AG04450 (cell line): ENCODE measurements at places on chromosomes 11 and 22.

GRCh38 chr11:131465746-131466145, 95.3 kb downstream of the NTM start:
- no peak for DNase-seq

GRCh38 chr11:63564056-63564774, 1.0 kb upstream of the PLAAT2 start:
- no peak for DNase-seq

GRCh38 chr22:39545386-39546365, 13.1 kb upstream of the RPS19BP1 start:
- no peak for DNase-seq

DNA sequence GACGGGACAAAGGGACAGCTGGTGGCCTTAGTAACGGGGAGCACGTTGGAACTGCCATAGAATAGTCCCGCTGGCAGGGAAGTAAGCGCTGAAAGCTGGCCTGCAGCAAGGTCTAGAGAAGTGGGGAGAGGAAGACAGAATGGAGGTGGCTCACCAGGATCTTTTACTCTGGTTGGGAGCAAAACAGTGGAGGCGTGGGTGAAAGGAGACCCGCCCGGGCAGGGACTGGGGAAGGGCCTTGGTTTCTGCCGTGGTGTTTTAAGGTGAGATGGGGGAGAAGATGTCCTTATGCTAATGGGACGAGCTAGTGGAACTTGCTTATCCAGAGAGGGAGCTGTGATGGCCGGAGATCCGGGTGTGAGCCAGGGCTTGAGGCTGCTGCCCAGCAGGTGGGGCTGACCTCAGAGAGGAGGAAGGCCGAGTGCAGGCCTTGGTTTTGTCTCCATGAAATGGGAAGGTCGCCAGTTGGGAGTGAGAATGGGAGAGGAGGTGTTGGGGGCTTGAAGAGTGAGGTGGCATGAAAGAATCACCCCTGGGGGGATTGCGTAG, 56.4 kb upstream of the CTTN start:
- DNase-seq: no peak

- no peak for DNase-seq
Observed at GRCh38 chr11:118153976-118154375, 1.4 kb upstream of the SCN4B start.

- no peak for DNase-seq
Observed at GRCh38 chr22:39148727-39149535, 3.5 kb downstream of the CBX7 start.

- no peak for DNase-seq
Observed at GRCh38 chr11:63914896-63915691, 1.9 kb downstream of the RCOR2 start.

DNA sequence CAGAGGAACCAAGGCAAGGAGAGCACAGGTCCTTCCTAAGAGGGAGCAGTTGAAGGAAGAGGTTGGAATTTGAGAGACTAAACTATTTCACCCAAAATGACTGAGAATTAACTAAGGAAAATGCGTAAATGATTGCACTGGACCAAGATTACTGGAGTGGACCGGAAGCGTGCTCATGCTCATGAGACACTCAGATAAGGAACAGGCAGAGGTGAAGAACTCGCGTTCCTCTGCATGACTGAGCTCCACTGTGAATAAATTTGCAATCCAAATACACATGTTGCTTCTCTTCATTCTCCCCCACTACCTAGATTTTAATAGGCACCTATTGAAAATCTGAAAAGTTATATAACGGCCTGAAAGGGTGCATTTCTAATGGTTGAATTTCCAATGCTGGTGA, 207.0 kb downstream of the KIRREL3 start:
- no peak for DNase-seq

- DNase-seq: no peak
Observed at GRCh38 chr11:129508163-129508562, 132.5 kb downstream of the BARX2 start.

DNA sequence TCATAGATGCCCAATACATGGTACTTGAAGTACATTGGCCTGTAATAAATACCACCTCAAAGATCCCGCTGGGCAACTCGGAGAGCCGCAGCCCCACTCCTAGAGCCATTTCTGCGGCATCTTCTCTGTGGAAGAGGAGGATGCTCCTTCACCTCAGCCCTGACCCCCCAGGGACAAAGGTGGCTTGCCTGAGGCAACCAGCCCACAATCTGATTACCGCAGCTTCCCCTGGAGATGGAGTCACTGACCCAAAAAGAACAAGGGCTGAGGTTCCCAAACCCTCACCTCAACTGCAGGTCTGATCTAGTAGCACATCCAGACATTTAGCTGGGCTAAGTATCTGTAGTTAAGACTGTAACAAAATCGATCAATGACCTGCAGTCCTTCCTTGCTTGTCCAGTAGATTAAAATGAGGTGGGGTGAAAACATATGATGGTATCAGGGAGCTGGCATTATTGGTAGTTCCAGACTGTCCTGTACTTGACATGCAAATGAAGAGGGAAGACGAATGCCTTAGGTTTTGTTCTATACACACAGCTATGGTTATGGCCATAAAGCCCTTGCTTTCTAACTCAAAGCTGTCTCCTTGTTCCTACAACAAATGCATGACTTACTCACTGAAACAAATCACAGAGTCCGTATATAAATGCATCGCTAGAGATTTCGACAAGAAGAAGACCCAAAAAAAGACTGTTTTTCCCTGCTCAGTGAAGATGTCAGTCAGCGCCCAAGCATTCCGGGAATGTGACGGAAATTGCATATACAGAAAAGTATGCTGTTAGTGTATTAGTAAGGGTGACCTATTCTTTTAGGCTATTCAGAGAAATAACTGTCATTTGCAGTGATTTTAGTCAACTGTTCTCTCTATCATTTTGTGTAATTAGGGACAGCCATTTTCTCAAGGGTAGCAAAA, 33.7 kb downstream of the C11orf71 start:
- peak; percentile 74 for DNase-seq

- no peak for DNase-seq
Observed at GRCh38 chr11:77055101-77055561, 11.6 kb upstream of the CAPN5 start.

GRCh38 chr22:38276166-38276565, 3.4 kb upstream of the TMEM184B start:
- no peak for DNase-seq

- no peak for DNase-seq
Observed at GRCh38 chr22:48745842-48746788, 1081.6 kb downstream of the BRD1 start.

GRCh38 chr11:126115816-126116331, 53.2 kb upstream of the CDON start:
- peak; percentile 77 for DNase-seq

DNA sequence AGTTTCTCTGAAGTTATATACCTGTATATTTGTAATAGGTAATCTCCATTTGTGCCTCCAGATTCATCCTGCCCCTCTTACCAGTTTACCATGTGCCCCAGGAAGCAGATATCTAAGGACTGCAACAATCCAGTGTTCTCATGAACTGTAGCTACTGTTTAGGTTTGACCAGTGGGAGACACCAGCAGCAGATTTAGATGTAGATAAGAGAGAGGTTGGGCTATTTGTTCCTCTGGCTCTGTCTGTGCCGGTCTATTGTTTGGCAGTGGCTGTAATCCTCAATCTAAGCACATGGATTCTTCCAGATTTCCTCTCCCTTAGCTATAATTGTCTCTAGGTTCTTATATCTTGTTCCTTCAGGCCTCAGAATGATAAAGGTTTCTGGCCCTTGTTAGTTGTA, 88.4 kb downstream of the ANO3 start:
- no peak for DNase-seq

DNA sequence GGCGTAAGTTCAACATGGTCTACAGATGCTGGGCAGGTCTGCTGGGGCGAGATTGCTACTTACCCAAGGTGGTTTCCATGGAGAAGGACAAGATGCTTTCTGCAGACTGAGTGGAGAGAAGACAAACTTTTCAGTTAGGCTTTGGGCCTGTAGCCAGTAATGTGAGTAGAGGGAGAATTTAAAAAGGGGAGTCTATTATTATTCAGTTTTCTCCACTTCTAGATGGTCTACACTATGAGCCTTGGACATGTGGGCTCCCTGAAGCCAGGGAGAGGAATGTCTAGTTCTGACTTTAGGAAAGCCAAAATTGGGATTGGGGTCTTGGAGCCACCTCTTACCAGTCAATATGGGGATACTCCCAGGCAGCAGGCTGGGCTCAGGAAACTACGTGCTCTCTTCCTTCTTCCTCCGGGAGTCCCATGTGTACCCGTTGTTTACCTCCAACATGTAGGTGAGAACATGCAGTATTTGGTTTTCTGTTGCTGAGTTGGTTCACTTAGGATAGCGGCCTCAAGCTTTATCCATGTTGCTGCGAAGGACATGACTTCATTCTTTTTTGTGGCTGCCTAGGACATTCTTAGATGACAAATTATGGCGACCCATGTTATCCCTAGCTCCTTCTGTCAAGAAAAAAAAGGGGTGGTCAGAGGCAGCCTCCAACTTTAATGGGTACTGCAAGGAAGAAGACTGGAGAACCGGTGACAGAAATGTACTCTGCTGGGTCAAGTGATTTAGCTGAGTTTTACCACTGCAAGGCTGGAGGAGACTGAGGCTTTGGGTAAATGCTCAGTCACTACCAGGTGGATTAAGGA, 14.7 kb upstream of the ZNF280A start:
- DNase-seq: no peak

DNA sequence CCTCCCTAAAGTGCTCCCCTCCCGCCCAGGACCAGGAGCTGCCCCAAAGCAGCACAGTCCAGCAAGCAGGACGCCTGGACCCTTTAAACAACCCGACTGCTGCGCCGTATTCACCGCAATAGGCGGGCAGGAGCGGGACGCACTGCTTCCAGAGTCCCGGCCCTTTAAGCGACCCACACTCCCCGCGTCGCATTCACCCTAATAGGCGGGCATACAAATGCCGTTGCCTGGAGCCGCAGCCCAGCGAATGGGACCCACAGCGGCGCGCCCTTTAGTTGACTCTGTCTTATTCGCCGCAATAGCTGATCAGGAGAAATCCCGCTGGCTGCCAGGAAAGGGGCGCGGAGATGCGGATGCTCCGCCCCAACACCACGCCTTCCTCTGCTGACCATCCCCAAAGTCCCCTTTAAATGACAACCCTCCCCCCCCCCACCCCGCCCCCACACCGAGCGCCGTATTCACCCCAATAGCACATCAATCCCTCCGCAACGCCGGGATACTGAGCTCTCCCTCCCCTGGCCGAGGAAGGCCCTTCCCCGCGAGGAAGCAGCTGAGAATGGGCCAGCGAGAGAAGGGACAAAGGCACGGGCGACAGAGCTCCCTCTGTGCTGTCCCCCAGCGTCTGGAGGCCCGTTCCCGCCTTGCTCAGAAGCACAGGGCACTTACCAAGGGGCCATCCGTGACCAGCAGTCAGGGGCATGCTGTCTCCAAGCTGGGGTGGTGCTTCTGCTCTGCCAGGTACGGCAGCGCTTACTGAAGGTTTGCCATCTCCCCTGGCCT, 4.7 kb downstream of the OSBPL5 start:
- DNase-seq: peak; percentile 79

DNA sequence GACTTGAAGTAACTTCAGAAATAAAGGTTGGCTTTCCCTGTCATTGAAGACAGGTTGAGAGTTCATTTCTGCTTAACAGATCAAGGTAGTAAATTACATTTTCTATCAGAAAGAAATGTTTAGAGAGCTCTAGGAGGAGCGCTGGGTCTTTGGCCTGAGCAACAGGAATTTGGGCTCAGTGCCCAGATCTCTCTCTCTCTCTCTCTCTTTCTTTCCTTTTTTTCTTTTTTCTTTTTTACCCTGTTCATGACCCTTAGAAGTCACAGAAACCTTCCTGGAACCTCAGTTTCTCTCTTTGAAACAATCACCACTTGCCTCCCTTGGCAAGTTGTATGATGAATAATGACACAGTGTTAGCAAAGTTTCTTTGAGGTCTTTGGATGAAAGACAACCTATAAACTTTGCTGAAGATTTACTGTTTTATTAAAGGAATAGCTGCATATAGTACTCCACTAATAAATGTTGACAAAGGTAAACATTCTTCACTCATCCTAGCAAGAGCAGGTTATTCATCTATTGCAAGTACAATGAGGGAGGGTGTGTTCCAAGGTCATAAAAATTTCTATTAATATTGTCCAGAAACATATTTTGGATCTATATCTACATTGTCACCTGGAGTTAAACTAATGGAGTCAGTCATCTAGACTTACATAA, 35.5 kb upstream of the RASSF10 start:
- no peak for DNase-seq

DNA sequence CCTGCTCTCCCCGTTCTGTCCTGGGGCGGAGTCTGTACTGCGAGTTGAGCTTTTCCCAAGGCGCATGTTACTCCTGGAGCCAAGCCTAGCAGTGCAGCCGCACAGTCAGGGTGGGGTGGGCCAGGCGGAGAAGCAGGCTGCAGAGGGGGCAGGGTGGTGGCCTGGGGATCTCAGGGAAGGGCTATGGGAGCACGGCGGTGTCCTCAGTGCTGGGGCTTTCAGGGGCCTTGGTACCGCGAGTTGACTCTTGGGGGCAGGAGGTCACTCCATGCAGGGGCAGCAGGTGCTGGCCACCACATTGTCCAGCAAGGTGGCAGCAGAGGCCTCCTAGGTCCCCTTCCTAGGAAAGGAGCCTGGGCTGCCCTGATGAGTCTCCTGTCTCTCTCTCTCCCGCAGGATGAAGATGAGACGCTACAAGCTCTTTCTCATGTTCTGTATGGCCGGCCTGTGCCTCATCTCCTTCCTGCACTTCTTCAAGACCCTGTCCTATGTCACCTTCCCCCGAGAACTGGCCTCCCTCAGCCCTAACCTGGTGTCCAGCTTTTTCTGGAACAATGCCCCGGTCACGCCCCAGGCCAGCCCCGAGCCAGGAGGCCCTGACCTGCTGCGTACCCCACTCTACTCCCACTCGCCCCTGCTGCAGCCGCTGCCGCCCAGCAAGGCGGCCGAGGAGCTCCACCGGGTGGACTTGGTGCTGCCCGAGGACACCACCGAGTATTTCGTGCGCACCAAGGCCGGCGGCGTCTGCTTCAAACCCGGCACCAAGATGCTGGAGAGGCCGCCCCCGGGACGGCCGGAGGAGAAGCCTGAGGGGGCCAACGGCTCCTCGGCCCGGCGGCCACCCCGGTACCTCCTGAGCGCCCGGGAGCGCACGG, 14.9 kb upstream of the MIEF1 start:
- no peak for DNase-seq

GRCh38 chr11:63738720-63739360, 29.7 kb downstream of the ZFTA start:
- peak; percentile 66 for DNase-seq

- DNase-seq: no peak
Observed at GRCh38 chr11:9775398-9775779, 111.5 kb downstream of the SWAP70 start.

GRCh38 chr11:104897891-104898684, at the start of gene CASP12:
CASP12 (minus strand) TSS chr11:104898460.
- no peak for DNase-seq

GRCh38 chr11:3970108-3970507, 114.6 kb downstream of the STIM1 start:
- no peak for DNase-seq

DNA sequence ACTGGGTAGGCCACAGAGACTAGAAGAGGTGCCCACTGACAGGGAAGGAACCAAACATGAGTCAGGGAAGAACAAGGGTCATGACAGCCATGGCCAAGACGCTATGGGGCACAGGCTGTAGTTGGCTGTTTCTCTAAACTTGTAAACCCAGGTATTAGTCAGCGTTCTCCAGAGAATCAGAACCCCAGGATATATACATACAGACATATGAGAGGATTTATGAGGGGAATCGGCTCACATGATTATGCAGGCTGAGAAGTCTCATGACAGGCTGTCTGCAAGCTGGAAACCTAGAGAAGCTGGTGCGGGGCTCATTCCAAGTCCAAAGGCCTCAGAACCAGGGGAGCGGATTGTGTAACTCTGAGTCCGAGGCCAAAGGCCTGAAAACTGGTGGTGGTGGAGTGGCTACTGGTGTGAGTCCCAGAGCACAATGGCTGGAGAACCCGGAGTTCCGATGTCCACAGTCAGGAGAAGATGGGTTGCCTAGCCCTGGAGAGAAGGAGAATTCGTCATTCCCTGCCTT, 29.7 kb upstream of the CD81 start:
- DNase-seq: no peak
